ENCODE measurements at places on chromosomes 1 and 21.

- DNase-seq, result no peak
Measured at GRCh38 chr1:50424884-50425375, 1.7 kb upstream of the DMRTA2 start.

- DNase-seq, result no peak
Measured at GRCh38 chr1:23909412-23909811, 3.8 kb downstream of the CNR2 start.

- no peak for DNase-seq
Measured at GRCh38 chr1:167904652-167905130, 9.2 kb downstream of the ADCY10 start.

- no peak for DNase-seq
Measured at GRCh38 chr21:41344146-41344545, 17.7 kb upstream of the MX2 start.

- no peak for DNase-seq
Measured at GRCh38 chr1:172429331-172430127, 9.0 kb downstream of the C1orf105 start.

DNA sequence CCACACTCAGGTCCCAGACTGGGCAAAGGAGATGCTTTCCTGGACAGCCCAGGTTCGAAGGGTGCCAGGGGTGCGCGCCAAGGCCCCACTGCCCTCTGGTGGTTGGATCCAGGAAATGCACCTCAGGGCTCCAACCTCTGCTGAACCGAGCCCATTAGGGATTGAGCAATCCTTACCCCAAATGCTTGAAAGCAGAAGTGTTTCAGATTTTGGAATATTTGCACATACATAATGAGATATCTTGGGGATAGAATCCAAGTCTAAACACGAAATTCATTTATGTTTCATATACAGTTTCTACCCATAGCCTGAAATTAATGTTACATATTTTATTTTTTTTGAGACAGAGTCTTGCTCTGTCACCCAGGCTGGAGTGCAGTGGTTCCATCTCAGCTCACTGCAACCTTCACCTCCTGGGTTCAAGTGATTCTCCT, 57.4 kb downstream of the SLC9A1 start:
- peak; percentile 44 for DNase-seq

- DNase-seq, result no peak
Measured at GRCh38 chr1:225559326-225559725, 93.6 kb downstream of the ENAH start.

GRCh38 chr1:99735852-99736251, 30.6 kb downstream of the FRRS1 start:
- no peak for DNase-seq

- DNase-seq, result no peak
Measured at GRCh38 chr1:208641579-208642280, 397.5 kb upstream of the PLXNA2 start.

DNA sequence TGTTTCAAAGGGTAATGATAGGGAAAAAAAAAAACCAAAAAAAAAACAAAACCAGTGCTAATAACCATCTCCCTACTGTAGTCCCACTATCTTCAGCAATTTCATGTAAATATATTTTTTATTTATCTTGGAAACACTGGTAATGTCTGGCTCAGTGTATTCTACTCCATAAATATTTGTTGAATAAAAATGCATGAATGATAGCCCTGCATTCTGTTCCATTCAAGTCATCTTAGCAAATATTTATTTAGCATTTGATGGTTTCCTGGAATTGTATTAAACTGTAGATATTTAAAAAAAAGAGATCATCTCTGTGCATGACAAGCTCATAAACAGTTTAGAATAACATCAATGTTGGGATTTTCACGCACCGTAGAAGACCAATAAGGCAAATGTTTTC, 24.2 kb downstream of the IL23R start:
- no peak for DNase-seq

GRCh38 chr1:96771847-96772246, 50.3 kb downstream of the PTBP2 start:
- DNase-seq, result no peak

DNA sequence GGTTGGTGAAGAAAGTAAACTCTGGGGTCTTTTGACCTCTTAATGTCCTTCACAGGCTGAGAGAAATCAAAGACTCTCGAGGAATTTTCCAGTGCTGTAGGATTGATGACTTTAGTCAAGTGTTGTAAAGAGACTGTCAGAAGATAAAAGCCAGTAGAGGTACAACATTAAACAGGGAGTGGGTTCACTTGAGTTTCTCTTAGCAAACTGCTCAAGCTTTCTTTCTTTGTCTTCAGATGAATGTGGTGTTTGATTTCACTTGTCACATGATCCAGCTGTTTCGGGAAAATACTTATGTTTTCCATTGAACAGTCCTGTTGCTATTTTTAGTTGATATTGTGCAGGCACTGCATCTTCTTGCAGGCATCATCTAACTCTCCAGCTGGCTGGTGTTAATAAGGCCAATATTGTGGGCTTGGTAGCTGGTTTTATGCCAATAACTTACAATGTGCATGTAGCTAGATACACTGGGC, 45.6 kb downstream of the XCL2 start:
- no peak for DNase-seq

DNA sequence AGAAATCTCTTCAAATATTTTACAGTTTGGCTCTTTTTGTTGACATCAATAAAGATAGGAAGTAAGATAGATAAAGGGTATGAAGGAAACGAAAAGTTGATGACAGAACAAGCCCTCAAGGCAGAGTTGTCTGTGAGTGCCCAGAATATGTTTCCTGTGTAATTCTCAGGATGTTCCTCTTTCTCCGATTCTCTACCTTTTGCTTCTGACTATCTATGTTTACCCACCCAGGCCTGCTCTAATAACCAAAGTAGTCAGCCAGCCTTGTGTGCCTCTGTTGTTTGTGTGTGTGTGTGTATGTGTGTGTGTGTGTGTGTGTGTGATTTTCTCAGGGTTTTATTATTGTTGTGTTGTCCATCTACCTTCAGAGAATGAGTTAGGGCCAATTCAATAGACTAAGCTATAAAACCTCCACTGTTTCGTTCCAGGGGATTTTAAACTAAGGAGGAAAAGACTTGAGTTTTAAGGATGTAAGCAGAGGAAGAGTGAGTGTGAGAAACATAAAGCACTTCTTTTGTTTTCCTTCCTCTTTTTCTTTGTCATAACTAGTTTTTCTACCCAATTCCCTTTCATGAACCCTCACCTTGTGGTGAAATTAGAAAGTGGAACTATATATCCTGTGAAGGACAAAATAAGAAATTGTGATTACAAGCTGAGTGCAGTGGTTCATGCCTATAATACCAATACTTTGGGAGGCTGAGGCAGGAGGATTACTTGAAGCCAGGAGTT, 627.4 kb upstream of the NR5A2 start:
- DNase-seq, result no peak

DNA sequence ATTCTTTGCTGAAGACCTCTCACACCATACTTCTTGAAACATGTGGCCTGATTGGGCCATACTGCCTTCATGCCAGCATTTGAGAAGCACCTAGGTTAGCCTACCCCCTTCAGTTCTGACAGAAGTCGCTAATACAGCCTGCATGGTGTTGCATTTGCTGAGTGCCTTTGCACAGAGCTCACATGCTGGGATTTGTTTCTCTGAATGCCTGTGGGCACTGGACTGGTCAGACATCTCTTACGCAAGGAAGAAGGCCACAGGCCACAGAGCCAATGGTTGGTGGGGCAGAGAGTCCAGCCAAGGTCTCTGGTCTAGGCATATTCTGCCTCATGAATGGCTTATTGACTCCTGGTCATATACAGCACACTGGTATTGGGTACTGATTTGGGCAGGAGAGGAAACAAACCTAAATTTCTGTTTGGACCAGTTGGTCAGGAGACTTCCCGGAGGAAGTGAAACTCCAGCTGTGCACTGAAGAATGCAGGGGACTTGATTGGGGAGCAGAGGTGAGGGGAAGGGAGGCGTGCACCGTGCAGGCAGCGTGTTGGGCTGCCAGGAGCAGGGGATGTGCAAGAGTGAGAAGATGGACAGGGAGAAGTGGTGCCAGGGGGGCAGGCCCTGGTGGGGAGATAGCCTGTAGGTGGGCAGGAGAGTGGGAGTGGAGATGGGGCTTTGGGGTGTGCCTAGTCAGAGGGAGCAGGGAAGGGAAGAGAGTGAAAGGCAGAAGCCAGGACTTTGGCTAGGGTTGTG, 18.1 kb downstream of the URB2 start:
- no peak for DNase-seq

Measured in AG04450 (cell line).